ENCODE measurements at places on chromosomes 6 and 20.
A peak's percentile ranks its signal among the peaks of the same experiment; 100 is the strongest.

GRCh38 chr20:64077541-64077875, 1.8 kb downstream of the RGS19 start:
- H3K4me3 ChIP-seq: peak overlapping the region; percentile 87
- peak overlapping the region; percentile 88 for H3K27ac ChIP-seq
- H3K4me1 ChIP-seq: peaks cover 43% of the 10 kb centered on the region

DNA sequence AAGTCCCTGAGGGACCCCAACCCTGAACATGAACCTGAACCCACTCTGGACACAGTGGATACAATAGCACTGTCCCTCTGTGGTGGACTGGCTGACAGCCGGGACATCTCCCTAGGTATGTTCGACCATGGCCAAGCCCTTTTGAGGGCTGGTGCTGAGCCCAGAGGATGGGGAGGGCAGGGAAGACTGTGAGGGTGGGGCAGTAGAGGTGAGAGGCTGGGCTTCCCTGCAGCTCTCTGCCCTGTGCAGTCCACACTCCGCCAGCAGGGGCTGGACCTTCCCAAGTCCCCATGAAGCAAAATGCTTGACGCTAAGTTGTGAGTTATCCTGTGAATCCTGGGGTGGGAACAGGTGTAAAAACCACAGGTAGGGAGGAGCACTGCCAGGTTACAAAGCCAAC, 11.5 kb downstream of the LPIN3 start:
- no peak overlapping the region for H3K4me3 ChIP-seq
- H3K27ac ChIP-seq: no peak overlapping the region
- no peak for DNase-seq
- H3K4me1 ChIP-seq: no peaks in the 10 kb centered on the region
- H3K27me3 ChIP-seq: peaks cover 3% of the 10 kb centered on the region

DNA sequence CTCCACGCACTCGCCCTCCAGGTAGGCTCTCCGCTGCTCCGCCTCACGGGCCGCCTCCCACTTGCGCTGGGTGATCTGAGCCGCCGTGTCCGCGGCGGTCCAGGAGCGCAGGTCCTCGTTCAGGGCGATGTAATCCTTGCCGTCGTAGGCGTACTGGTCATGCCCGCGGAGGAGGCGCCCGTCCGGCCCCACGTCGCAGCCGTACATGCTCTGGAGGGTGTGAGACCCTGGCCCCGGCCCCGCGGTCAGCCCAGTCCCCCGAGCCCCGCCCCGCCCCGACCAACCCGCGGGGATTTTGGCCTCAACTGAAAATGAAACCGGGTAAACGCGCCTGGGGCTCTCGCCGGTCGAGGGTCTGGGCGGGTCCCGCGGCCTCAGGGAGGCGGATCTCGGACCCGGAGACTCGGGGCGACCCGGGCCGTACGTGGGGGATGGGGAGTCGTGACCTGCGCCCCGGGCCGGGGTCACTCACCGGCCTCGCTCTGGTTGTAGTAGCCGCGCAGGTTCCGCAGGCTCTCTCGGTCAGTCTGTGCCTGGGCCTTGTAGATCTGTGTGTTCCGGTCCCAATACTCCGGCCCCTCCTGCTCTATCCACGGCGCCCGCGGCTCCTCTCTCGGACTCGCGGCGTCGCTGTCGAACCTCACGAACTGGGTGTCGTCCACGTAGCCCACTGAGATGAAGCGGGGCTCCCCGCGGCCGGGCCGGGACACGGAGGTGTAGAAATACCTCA, 598 bp downstream of the HLA-B start:
- peak overlapping the region; percentile 100 for H3K27ac ChIP-seq
- H3K4me3 ChIP-seq: peak overlapping the region; percentile 99
- H3K27me3 ChIP-seq: peaks cover 4% of the 10 kb centered on the region
- peak; percentile 70 for DNase-seq
- peaks cover 64% of the 10 kb centered on the region for H3K4me1 ChIP-seq
- H3K36me3 ChIP-seq: peaks cover 61% of the 10 kb centered on the region

DNA sequence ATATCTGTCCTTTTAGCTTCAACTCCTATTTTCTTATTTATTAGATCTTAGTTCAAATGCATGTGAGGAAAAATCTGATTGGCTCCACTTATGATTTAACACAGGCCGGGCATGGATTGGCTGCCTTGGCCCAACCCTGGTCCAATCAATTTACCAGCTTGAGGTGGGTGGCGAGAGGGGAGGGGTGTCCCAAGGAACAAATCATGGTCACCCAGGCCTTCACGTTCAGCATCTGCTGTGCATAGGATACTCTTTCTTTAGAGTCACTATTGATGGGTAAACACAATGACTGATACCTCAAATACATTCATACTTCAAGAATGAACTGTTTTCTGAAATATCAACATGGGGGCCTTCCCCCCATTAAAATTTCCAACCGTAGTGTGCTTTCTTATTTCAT, 14.9 kb upstream of the BACH2 start:
- no peaks in the 10 kb centered on the region for H3K4me1 ChIP-seq
- peaks cover 23% of the 10 kb centered on the region for H3K27me3 ChIP-seq
- H3K36me3 ChIP-seq: no peaks in the 10 kb centered on the region
- no peak overlapping the region for H3K27ac ChIP-seq
- DNase-seq: no peak

DNA sequence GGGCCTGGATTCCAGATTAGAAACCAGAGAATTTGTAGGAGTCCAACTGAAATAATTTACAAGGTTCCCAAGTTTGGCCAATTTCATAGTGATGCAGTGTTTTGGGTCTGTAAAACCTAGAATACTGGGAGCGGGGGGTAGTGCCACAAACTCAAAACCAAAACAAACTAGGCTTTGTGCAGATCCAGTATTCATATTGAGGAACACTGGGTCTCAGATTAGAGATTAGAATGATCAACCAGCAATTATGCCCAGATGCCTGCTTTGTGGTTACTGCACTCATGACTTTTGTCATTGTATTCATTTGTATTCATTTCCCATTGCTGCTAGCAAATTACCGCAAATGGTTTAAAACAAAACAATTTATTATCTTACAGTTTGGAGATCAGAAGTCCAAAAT, 3.2 kb upstream of the NDUFAF4 start:
- H3K4me3 ChIP-seq: no peak overlapping the region
- H3K27ac ChIP-seq: no peak overlapping the region
- no peak for DNase-seq
- H3K36me3 ChIP-seq: peaks cover 5% of the 10 kb centered on the region
- H3K4me1 ChIP-seq: peaks cover 16% of the 10 kb centered on the region
- peaks cover 2% of the 10 kb centered on the region for H3K27me3 ChIP-seq

DNA sequence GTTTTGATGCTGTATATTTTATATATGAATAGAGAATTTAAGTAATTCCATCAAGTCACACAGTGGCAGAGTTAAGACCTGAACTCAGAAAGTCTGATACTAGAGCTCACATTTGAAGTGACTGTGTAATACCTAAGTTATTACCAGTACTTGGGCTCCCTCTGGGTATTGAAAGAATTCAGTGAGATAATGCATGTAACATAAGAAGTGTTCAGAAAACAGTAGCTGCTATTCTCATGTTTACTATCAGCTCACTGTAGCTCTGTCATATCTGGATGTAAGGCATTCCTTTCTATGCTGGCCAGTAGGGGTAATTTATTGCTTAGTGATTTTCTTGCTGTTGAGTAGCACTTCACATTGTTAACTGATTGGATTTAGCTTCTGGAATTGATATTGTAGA, 44.6 kb downstream of the NKX2-4 start:
- no peak overlapping the region for H3K27ac ChIP-seq
- H3K4me3 ChIP-seq: no peak overlapping the region
- peaks cover 27% of the 10 kb centered on the region for H3K36me3 ChIP-seq
- H3K27me3 ChIP-seq: no peaks in the 10 kb centered on the region
- DNase-seq: no peak

Measured in activated CD8-positive, alpha-beta memory T cell treated with anti-CD3 and anti-CD28 coated beads, Interleukin-2, amount 10 ng/mL, durations not matched to agents 7 days and 5 days (primary cell).